ENCODE measurements at places on chromosomes 5 and 9.

DNA sequence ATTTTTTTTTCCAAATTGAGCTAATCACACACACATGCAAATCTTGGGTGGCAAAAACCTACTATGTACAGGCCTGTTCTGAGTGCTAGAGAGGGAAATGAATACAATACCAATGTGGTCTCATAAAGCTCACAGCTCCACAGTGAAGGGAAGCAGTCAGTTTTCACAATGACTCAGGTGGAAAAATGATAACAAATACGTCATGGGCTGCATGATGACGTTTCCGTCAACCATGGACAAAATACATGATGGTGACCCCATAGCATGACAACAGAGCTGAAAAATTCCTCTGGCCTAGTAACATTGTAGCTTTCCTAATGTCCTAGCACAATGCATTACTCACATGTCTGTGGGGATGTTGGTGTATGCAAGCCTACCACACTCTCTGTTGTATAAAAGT lies 252.5 kb downstream of the TRIM32 start:
- DNase-seq = peak; percentile 1

DNA sequence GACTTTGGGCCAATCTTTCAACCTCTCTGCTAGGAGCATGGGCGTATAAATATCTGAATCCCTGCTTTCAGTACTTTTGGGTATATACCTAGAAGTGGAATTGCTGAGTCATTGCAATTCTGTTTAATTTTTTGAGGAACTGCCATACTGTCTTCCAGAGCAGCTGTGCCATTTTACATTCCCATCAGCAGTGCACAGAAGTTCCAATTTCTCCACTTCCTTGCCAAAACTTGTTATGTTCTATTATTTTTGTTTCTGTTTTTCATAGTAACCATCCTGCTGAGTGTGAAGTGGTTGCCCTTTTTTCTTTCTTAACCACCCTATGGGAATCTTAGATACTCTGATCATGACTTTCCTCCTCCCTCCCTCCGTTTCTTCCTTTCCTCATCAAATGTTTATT lies 11.1 kb upstream of the CCIN start:
- DNase-seq = no peak

DNA sequence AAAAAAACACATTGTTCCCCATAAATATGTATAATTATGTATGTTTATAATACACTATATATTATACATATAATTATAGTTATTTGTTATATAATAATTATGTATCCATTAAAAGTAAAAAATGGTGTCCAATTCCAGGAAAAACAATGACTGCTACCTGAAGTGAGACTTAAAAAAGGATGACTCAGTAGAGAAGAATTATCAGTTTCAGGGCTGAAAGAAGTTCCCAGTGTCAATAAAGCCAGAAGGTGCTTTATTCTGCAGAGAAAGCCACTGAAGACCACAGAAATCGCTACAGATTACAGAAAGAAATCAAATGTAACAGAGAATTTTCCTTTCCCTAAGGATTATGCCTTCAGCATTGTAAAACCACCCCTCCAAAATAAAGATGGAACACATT lies 50.9 kb downstream of the ANKRD31 start:
- DNase-seq = no peak

DNA sequence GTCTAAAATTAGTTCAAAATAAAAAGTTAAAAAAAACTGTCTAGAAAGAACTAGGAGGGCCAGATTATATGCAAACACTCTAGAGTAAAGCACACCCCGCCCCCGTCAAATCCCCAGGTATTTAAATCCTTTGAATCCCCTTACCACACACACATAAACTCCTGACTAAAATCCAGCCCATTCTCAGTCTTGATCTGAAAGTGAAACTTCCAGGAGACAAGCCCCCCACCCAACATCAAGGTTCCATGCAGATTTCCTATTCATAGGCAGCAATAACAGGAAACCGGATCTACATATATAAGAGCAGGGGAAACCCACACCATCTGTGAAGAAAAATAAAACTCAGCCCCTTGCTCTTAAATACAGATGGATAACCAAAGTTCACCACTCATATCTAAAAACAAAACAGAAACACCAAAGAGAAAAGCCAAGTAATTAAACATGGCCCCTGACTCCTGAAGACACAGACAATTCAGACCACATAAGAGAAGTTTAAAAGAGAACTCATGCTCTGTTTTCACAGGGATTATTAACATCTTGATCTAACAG lies 42.3 kb downstream of the MARCHF3 start:
- no peak for DNase-seq

DNA sequence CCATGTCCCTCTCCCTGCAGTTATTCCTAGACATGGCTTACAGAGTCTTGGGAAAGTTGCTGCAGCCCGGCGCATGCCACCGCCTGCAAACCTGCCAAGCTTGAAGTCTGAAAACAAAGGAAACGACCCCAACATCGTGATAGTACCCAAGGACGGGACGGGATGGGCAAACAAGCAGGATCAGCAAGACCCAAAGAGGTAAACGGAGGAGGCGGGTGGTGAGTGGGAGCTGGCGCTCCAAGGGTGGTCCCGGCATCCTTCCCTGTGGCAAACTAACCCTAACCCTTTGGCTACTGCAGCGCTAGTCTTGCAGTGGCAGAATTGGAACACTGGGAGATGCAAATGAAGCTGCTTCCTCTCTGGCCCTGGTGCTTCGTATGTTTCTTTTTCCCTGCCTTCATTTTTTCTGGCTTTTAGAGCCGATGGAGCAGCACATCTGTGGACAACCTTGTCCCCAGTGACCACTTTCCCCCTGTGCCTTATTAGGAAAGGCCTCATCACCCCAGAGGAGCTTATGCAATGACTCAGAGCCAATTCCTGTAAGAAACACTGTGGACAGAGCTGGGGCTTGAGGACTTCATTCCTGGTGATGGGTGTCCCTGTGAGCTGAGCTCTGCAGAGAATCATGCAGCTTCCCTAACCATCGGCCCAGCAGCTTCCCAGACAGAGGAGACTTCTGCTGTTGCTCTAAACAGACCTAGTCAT lies 38.9 kb downstream of the PRRC2B start:
- DNase-seq = peak; percentile 87

DNA sequence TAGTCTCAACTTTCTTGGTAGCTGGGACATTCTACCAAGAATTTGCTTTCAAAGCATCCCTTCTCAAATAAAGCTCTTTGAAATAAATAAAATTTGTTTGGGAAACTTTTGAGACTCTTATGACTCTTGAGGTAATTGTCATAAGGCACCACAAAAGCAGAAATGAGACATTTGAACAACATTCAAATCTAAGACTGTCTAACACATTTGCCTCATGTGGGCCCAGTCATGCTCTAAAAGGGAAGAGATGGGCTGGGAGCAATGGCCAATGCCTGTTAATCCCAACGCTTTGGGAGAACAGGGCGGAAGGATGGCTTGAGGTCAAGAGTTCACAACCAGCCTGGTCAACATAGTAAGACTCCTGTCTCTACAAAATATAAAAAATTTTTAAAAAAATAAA lies 26.4 kb downstream of the SLC31A2 start:
- no peak for DNase-seq

GRCh38 chr9:14399756-14400657 lies 86.1 kb upstream of the NFIB start:
- DNase-seq = peak; percentile 31

DNA sequence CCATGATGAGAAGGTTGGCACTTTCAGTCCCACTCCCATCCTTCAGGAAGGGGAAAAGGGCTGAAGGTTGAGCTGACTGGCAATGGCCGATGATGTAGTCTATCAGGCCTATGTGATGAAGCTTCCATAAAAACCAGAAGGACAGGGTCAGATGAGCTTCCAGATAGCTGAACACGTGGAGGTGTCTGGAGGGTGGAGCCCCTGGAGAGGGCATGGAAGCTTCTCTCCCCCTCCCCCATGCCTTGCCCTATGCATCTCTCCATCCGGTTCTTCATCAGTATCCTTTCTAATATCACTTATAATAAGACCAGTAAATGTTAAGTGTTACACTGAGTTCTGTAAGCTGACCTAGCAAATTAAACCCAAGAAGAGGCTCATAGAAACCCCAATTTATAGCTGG lies 32.6 kb upstream of the SMU1 start:
- no peak for DNase-seq

GRCh38 chr9:136787690-136788400 lies 3.3 kb upstream of the TMEM141 start:
- peak; percentile 71 for DNase-seq

All from fibroblast of villous mesenchyme (primary cell).